ENCODE measurements at places on chromosomes 7 and 10.

GRCh38 chr7:130486954-130487436, 4.9 kb upstream of the MEST start:
- no peak for DNase-seq

- DNase-seq = no peak
Observed at GRCh38 chr7:81383846-81384245, 386.0 kb downstream of the HGF start.

DNA sequence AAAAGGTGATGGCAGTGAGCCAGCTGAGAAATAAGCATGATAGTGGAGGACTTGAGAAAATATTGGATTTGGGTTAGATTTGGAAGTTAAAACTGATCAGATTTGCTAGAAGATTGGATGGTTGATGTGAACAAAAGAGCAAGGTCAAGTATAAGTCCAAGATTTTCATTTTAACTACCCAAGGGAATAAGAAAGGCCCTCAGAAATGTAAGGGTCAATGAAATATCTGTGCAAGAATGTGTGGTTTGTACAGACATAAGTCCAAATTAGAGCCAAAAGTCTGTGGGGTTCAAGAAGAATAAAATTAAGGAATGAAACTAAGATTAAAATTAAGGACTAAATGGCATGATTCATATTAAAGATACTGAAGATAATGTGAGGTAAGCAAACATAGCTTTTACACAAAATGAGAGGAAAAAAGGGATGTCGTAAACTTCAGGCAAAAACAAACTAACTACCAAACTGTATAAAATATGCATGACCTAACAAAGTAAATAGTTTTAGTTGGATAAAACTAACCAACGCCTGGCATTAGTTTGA, 78.4 kb upstream of the CACNA2D1 start:
- DNase-seq = no peak

GRCh38 chr10:112953174-112954159, 3.4 kb downstream of the TCF7L2 start:
- DNase-seq = peak; percentile 47

DNA sequence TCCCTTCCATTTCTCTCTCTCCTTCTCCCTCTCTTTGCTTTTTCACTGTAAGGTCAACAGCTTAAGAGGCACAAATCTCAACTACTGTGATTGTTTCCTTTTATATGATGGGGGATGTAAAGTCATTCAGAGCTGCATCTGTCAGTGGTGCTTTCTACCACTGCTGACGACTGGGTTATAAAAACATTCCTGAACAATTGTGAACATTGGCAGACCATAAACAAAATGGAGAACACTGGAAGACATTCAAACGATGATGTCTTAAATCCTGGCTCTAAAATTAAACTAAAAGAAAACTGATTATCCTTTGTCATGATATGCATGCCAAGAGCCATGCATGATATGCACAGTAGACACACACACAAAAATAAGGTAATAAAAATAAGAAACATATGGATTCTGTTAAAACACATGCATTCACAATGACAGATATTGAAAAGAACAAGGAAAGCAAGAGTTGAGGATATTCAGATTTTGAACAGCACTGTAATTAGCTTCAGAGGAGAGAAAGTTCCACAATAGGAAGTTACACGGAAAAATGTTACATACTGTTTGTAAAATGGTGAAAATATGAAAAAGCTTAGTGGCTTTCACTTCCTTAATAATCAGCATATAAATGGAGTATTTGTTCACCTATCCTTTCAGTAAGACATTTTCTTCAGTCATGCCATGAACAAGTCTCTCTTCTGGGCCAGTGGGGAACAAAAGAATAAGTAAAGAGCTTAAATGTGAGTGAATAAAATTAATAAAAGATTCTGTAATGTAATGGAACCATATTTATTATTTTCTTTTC, 89.2 kb downstream of the RNLS start:
- no peak for DNase-seq

DNA sequence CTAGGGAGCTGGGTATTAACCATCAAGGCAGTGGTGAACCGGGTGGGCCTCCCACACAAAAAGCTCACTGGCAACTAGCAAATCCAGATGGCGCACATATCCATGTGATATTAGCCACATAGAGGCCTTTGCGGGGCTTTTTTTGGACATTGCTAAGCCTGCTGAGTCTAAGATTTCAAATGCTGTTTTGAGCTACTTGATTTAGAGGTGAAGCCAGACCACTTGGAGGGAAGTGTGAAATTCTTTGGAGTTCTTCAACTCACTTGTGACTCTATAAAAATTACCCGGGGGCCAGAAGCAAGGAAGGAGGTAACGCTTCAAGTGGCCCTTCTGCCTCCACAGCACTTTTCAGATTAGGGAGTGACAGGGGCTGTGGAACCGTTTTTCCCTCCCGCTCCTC, 619.8 kb upstream of the GALNT17 start:
- no peak for DNase-seq

GRCh38 chr7:44769776-44770294, 21.2 kb downstream of the ZMIZ2 start:
- DNase-seq = no peak

GRCh38 chr7:49787980-49788379, 14.5 kb downstream of the VWC2 start:
- no peak for DNase-seq

GRCh38 chr7:39249635-39250152, 272.0 kb downstream of the POU6F2 start:
- DNase-seq = no peak

DNA sequence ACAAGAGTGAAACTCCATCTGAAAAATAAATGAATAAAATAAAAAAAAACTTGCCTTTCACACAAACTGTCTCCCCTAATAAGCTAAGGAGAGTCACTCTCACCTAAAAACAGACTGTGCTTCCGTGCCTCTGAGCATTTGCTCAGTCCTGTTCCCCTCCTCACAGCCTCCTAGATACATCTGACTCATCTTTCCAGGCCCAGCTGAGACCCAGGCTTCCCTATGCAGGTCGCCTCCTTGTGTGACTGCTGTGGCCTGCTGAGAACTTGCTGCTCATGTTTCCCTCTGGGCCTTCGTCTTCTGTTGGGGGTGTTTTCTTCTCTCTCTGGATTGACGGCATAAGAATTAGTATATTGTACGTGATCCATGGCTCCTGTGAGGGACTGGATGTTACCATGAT, 777.7 kb downstream of the LRMDA start:
- no peak for DNase-seq

- peak; percentile 71 for DNase-seq
Observed at GRCh38 chr10:52566471-52567246, 205.9 kb downstream of the MBL2 start.

DNA sequence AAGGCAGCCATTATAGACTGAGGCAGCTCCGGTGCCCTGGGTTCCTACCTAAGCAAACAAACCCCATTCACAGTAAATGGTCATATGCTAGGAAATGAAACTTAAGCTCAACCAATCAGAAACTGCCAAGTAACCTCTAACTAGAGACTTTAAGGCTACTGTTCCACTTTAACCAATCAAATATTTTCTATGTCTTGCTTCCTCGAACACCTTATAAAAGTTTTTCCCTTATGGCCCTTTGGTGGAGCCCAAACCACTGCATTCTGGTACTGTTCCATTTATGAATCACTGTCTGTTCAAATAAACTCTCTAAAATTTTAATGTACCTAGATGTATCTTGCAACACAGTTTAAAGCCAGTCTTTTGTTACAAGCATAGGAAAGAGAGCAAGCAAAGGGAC, 361.1 kb downstream of the HGF start:
- no peak for DNase-seq
